ENCODE measurements at places on chromosomes 16 and 17.

DNA sequence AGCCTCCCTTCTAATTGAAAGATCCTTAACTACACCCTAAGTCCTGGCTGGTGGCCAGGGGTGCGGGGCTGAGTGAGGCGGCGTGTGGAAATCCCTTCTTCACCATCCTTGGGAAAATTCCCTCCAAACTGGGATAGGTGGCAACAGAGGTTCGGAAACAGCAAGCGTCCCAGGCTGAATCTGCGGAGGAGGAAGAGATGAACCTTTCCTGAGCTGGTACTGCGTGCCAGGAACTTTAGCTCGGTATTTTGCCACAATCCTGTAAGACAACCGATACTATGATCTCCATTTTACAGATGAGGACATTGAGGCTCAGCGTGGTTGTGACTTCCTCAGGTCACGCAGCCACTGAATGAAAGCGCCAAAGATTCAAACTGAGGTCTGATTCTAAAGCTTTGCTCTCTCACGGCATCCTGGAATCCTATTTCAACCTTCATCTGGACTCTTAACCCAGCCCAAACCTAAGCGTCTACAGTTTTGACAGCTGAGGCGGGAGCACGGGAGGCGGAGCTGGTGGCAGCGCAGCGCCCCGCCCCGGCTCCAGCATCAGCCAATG is 583 bp upstream of the CYLD start:
- no peak for DNase-seq

DNA sequence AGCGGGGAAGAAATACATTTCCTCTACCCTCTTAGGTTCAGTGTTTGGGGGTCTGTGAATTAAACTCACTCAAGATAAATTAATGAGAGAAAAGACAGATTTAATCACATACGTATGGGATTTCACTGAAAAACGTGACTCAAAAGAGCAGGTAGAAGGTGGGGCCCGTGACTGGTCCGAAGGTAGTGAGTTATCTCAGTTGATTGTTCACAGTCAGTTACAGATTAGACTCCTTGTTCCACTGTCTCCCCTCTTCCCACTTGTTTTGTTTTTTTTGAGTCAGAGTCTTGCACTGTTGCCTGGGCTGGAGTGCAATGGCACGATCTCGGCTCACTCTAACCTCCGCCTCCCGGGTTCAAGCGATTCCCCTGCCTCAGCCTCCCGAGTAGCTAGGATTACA is 301.2 kb downstream of the SEC14L1 start:
- peak; percentile 44 for DNase-seq

DNA sequence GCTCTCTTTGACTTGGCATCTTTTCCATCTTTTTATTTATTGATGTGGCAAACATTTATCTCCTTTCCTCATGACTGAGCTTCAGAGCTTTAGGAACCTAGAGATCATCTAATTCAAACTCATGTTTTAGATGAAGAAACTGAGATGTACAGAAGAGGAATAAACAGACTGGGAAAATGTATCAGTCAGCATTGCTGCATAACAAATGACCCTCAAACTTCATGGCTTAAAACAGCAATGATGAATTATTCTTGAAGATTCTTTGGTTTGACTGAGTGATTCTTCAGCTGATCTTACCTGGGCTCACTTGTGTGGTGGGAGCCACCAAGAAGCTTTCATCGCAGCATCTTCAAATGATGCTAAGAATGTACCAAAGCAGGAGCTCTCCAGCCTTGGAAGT is 44.0 kb upstream of the IRF8 start:
- DNase-seq: no peak

- DNase-seq: no peak
These were observed 50.1 kb downstream of the GTF3C1 start for GRCh38 chr16:27499659-27500055.

GRCh38 chr16:58474296-58474695 is 25.6 kb upstream of the NDRG4 start:
- no peak for DNase-seq

DNA sequence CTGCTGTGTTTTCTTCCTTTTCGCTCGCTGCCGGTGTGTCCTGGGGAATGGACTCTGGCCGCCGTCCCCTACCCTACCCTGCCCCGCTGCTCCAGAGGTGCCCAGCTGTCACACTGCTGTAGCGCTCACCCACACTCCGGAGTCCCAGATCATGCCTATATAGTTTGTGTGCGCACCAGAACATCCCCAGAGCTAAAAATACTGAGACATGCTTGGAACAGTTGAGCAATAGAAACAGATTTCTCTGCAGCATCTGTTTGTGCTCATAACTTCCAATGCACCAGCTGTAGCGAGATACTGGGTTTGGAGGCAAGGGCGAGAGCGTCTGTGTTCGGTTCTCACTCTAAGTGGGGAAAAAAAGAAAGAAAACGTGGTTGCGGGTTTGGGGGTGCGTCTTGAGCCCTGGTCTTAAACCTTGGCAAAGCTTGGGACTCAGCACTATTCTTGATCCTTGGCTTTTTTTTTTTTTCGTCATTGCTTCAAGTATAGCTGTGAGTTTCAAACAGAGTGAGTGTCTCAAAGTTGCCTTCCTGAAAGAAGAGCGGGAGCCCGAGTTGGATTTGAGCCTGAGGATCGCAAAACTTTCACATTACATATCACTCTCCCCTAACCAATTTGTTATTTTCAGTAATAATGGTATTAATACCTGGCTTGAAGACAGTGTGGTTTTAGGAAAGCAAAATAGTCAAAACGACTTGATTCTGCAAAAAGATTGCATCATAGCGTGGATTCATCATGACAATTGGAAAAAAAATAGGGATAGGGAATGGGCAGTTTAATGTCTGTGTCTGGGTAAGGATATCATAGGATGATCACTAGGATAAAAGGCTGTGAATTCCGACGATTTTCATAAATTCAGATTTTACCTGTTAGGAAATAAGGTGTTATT is 621 bp downstream of the KCNJ2 start:
- DNase-seq: no peak

GRCh38 chr16:57260294-57260929 is 15.4 kb downstream of the ARL2BP start:
- DNase-seq: peak; percentile 30

DNA sequence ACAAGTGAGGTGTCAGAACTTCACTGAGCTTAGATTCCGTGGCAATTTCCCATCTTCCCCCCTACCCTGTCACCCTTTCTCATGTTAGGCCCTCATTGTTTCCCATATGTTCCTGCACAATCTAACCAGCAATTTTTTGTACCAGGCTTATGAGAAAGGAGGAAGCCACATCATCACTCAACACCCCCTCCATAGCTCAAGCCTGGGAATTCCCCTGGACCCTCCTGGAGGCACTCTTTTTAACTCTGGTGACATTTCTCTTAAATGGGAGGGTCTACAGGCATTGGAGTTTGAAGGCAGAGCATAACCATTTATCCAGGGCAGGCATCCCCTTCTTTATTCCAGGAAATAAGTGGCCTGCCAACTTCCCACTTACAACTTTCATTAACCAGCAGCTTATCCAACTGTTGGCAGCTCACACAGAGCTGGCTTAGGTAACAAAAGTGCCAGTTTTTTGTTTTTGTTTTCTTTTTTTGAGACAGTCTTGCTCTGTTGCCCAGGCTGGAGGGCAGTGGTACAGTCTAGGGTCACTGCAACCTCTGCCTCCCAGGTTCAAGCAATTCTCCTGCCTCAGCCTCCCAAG is 10.4 kb upstream of the GLG1 start:
- DNase-seq: no peak

- DNase-seq: no peak
These were observed 18.7 kb upstream of the MC1R start for GRCh38 chr16:89899879-89900481.
